ENCODE measurements at places on chromosomes 4 and X.

GRCh38 chr4:159413306-159413943, 310.5 kb downstream of the RAPGEF2 start:
- no peak for DNase-seq

DNA sequence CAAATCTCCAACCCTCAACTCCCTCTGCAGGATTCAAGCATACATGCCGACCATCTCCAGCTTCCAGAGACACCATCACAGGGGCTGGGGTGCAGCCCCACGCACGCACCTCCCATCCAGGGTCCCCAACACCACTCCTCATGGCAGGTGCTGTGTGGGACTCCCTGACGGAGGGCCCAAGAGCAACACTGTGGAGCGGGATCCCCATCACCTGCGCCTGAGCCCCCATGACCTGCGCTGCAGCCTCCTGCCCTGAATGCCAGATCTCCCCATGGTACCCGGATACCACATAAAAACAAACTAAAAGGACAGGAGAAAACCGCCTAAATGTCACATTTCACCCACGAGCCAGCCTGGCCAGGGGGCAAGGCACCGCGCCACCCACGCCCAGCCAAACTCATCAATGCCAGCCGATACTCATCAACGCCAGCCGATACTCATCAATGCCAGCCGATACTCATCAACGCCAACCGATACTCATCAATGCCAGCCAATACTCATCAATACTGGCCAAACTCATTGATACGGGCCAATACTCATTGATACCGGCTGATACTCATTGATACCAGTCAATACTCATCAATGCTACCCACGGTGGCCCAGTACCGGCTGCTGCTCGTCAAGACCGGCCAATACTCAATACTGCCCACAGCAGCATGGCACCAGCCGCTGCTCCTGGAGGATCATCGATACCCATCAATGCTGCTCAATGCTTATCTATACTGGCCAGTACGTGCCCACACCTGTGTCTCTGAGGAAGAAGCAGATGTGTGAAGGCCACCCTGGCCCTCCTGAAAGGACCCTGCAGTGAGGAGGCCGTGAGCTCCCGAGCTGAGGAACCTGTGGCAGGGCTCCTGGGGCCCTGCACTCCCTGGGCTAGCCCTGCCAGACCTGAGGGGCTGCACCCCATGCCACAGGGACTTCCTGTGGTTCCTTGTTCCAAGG, 6.2 kb downstream of the CTBP1 start:
- no peak for DNase-seq

- no peak for DNase-seq
Measured at GRCh38 chrX:19990151-19990555, 708 bp downstream of the BCLAF3 start.

DNA sequence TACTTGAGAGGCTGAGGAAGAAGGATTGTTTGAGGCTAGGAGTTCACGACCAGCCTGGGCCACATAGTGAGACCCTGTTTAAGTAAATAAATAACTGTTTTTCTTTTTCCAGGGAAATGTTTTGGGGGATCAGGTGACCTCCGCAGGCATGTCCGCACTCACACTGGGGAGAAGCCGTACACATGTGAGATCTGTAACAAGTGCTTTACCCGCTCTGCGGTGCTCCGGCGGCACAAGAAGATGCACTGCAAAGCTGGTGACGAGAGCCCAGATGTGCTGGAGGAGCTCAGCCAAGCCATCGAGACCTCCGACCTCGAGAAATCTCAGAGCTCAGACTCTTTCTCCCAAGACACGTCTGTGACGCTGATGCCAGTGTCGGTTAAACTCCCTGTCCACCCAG, 30.5 kb downstream of the ZBTB49 start:
- DNase-seq: no peak

- no peak for DNase-seq
Measured at GRCh38 chr4:476501-476900, 22.5 kb downstream of the ZNF721 start.

- no peak for DNase-seq
Measured at GRCh38 chr4:80931631-80932081, 98.9 kb upstream of the BMP3 start.

All from stimulated activated CD8-positive, alpha-beta memory T cell treated with anti-CD3 and anti-CD28 coated beads, Interleukin-7, amount 100 ng/mL, for 1 hour (primary cell).